ENCODE measurements at places on chromosomes 16 and 17.

DNA sequence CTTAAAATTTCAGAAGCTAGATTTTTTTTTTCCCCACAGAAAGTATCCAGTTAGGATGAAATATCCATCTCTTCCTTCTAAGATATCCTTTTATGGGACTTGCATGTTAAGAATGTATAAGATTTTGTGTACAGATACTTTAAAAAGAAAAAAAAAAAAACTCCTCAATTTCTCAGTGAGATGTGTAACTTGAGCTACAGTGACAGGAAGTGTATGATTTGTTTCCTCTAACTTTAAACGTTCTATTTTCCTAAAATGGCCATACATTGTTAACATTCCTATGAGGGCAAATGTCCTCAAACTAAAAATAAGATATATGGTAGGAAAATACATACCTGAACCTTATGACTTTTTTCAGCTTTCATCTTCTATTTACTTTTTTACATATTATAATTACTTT, 8.9 kb downstream of the FBXO47 start:
- no peak for DNase-seq

DNA sequence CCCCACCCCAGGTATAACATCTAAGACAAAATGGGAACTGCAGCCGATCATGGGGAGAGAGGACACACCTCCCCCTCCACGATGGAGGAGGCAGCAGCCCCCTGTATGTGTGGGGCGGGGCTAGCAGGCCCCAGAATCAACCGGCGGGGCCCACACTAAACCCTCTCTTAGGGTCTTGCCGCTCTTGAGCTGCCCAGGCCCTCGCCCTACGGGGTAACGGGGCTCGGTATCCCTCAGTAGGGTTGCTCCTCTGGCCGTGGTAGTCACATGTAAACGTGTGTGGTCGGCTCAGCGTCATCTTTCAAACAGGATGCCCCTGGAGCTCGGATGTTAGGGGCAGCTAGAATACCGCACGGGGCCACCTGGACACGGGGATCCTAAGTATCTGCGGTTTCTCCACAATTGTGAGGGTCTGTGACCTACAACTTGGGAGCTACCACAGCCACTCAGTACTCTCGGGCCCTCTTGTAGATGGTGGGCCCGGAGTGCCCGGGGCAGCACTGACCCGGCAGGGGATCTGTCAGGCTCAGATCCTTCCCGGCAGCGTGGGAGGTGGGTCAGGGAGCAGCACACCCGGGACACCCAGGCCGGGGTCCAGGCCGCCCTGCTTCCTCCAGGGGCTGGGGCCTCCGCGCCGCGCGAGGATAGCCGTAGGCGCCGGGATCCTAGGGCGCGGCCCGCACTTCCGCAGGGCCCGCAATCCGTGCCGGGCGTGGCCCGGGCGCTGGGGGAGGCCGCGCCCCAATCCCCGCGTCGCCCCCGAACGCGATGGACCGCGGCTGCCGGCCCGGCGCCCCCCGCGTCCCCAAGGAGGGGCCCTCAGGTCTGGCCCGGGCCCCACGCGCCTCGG, 781 bp downstream of the ARHGDIA start:
- no peak for DNase-seq

DNA sequence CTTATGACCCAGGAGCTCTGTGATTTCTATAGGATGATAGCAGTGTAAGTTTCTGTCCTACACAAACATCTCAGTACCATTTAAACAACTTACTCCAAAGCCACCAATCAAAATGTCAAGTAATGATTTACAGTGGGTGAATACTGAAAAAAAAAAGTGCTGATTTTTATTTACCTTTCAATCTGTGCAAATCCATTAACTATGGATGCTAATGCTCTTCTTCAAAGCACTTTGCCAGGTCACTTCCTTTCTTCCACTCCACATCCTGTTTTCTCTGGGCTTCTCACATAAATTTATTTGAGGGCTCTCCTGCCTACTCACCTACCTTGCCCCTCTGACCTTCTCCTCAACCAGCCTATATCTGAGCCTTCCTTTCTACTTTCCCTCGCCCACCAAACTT, 101.6 kb downstream of the SKAP1 start:
- no peak for DNase-seq

DNA sequence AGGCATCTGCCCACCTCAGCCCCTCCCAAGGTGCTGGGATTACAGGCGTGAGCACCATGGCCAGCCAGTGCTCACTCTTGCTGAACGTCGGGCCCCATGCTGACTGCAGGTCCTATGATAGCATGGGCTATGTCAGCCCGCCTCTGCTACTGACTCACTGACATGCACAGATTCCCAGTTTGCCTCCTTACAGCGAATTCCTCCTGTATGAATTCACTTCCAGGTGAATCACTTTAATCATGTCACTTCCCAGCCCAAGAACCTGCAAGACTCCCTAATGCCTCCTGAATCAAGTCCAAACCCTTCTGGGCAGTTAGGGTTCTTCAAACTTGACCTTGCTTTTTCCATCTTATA, 16.1 kb upstream of the UBTF start:
- no peak for DNase-seq

- no peak for DNase-seq
Measured at GRCh38 chr16:4477966-4478365, 1.8 kb downstream of the HMOX2 start.

DNA sequence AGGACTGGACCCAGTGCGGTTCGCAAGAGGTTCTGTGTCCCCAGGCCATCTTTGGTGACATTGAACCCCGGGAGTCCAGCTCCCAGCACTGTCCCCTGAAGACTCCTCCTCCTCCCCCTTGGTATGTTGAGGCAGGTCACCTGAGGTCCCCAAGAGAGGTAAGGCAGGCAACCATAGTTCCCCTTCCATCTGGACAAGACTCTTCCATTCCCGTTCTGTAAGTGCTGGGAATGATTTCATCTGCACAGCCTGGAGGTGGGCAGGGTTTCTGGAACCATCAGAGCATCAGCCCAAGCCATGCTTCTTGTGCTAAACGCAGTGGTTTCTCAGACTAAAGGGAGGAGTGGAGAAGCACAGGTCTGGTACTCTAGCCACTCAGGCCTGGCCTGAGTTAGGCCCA, 24.9 kb downstream of the COPZ2 start:
- no peak for DNase-seq

DNA sequence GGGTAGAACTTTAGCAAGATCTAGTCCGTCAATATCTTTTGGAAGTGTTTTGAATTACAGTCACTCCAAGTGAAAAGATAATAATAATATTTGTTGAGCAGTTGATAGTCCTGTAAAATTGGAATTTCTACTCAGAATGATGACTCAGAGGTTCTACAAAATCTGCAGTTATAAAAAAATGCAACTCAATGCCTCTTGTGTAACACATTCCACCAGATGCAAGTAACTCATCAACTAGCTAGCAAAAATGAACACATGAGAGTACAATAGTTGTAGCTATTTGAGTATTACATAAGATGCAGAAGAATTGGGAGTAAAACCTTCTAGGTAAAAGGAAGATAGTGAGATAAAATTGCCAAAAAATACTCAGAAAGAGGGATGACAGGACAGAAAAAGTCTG, 177.2 kb downstream of the CDH8 start:
- DNase-seq, result no peak

- DNase-seq, result no peak
Measured at GRCh38 chr16:11079652-11080187, 135.4 kb downstream of the CLEC16A start.

GRCh38 chr16:983044-984030, 1.8 kb downstream of the SOX8 start:
- peak; percentile 66 for DNase-seq

DNA sequence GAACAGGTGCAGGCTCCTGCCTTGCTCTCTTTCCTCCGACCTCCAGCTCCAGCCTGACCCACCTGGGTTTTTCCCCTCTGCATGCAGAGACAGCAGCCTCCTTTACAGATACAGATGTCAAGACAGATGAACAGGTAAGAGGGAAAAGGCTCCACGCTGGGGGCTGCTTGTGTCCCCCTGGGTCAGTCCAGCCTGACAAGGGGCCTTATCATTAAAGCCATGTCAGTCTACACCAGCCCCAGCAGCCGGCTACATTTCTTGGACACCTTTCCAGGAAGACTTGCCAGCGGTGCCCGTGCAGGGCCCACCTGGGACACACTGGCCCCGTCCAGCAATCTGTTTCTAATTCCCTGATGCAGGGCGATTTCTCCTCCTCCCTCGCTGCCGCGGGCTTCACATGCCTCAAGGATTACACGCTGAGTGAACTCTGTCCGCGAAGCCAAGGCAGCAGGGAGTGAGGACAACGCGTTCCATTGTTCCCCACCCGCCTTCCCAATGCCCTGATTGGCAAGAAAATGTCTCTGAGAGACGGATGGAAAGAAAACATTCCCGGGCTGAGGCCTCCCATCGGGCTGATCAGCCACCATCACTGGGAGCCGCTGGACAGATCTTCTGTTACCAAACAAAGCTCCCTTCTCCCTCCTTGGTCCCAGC, 184.7 kb downstream of the C16orf95 start:
- peak; percentile 9 for DNase-seq
